H4 (cell line): ENCODE measurements at places on chromosomes 3 and 15. TPM values are rescaled to one million over a fixed set of nuclear protein-coding genes. Genes with fewer than 3 reads are reported as not detected.

DNA sequence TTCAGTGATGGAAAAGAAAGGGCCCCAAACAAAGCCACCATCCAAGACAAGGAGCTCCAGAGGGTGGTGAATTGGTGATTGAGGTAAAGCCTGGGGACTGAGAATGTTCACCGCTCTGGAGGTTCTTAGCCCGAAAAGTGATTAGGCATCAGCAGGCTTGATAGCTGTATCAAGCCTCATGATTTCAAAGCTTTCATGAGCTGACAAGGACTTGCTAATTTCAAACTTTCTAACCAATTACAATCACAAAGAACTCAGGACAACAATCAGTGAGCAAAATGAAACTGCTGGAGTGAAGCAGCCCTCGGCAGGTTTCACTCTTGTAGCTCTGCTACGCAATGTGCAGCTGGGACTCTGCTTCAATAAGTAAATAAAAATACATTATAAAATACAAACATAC, 391.3 kb downstream of the TIGIT start:
- no peak for DNase-seq

DNA sequence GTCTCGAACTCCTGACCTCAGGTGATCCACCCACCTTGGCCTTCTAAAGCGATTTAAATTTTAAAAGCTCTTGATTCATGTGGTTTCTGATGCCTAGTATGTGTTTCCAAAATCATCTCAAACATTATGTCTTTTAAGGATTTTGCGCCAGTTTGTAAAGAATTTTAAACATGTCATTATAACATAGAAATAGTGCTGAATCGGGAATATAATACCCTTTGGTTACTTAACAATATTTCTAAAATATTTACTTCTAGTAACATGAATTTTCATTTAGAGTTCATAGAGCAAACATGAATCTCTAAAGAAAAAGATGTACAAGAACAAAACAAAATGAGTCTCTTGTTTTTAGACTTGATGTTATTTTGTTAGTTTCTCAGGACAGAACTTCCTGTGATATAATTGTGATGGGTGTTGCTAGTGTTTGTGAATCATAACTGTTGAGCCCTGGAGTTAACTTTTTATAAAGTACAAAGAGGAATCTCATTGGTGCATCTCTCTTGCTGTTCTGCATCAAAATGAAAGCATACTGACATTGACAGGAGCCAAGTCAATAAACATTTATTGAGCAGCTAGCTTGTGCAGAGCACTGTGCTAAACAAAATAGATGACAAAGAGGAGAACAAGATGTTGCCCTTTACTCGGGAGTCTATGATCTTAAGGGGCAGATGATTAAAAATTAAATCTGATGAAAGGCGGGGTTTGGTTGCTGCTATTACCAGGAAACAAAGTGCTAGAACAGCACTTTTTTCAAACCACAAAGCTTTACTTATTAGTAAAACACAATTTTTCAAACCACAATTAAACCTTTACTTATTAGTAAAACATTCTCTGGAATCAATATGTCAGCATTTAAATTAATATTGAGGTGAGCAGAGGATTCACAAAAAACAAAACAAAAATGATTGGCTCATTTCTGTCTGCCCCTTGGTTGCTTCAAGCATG, 73.4 kb downstream of the MME start:
- DNase-seq, result no peak

The GOLGA8S gene
- not detected in 2 replicates for total RNA-seq

- DNase-seq, result no peak
Measured at GRCh38 chr3:78455712-78456433, 1311.9 kb downstream of the ROBO1 start.

DNA sequence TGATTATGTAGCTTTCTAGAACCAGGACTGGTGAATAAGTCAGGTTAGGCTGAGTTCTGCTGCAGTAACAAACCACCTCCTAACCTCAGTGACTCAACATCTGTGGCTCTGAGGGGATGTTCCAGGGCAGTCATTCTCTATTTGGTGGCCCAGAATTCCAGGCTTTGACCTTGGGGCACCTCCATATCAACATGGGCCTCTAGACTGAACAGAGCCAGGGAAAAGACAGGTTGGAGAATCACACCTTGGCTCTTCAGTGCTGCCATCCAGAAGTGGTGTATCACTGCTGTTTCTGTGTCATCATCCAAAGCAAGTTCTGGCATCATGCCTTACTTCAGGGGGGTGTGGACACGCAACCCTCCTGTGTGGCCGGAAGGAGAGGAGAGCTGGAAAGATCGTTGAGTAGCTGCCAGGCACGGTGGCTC, 15.3 kb downstream of the ZBTB47 start:
- no peak for DNase-seq
